Smooth muscle cell of bladder (primary cell): ENCODE measurements at places on chromosomes 1 and 21. TPM values are rescaled to one million over a fixed set of nuclear protein-coding genes. Genes with fewer than 3 reads are reported as not detected.

OR2T11 gene
- total RNA-seq: not detected in 2 replicates

IKBKE gene
- 11.5 and 12.2 TPM in 2 replicates for total RNA-seq

LCE3D gene
- not detected in 2 replicates for total RNA-seq

MAN1A2 gene
- total RNA-seq: 53.2 and 55.2 TPM in 2 replicates

AADACL3 gene
- total RNA-seq: not detected in 2 replicates

KRTAP21-1 gene
- not detected in 2 replicates for total RNA-seq

CYP4B1 gene
- not detected in 2 replicates for total RNA-seq

SNIP1 gene
- 10.0 and 14.1 TPM in 2 replicates for total RNA-seq

B3GALT5 gene
- total RNA-seq: under 0.01 TPM in 1 of 2 replicates, not detected in the other

TRAF5 gene
- total RNA-seq: 9.2 and 16.9 TPM in 2 replicates

ADGRL4 gene
- total RNA-seq: 4.3 and 9.5 TPM in 2 replicates

NUP210L gene
- under 0.01 and 0.18 TPM in 2 replicates for total RNA-seq

KRTAP13-2 gene
- total RNA-seq: not detected in 2 replicates

PM20D1 gene
- not detected in 2 replicates for total RNA-seq

SPATA21 gene
- total RNA-seq: not detected in 2 replicates

CD160 gene
- not detected in 2 replicates for total RNA-seq

HEYL gene
- total RNA-seq: 0.09 TPM in 1 of 2 replicates, not detected in the other

LSM10 gene
- total RNA-seq: 6.5 and 10.4 TPM in 2 replicates

KIF21B gene
- total RNA-seq: under 0.01 and 0.09 TPM in 2 replicates

NIBAN1 gene
- total RNA-seq: 52.6 and 68.2 TPM in 2 replicates

TNNI3K gene
- total RNA-seq: 1.1 and 1.6 TPM in 2 replicates

C1orf226 gene
- under 0.01 TPM in 2 replicates for total RNA-seq

PTGS2 gene
- total RNA-seq: 30.7 and 53.3 TPM in 2 replicates

ZNF683 gene
- total RNA-seq: not detected in 2 replicates

TDRD5 gene
- not detected in 2 replicates for total RNA-seq

HCRTR1 gene
- total RNA-seq: not detected in 2 replicates

SELENBP1 gene
- 43.2 and 75.7 TPM in 2 replicates for total RNA-seq

SFT2D2 gene
- 23.5 and 31.1 TPM in 2 replicates for total RNA-seq

SYF2 gene
- total RNA-seq: 43.4 and 46.1 TPM in 2 replicates

AMY2A gene
- not detected in 2 replicates for total RNA-seq

LPGAT1 gene
- 32.9 and 36.7 TPM in 2 replicates for total RNA-seq

AGT gene
- total RNA-seq: 0.28 and 2.7 TPM in 2 replicates

TACSTD2 gene
- total RNA-seq: 0.09 and 0.14 TPM in 2 replicates

LMO4 gene
- total RNA-seq: 51.6 and 65.4 TPM in 2 replicates

LRRC71 gene
- not detected in 2 replicates for total RNA-seq

MAP3K21 gene
- total RNA-seq: 0.46 and 0.57 TPM in 2 replicates

LCK gene
- total RNA-seq: not detected in 2 replicates

OR6K3 gene
- total RNA-seq: not detected in 2 replicates

HPCA gene
- under 0.01 and 0.18 TPM in 2 replicates for total RNA-seq

GBP3 gene
- total RNA-seq: 23.7 and 31.0 TPM in 2 replicates

FCMR gene
- 0.09 and 0.57 TPM in 2 replicates for total RNA-seq

KDF1 gene
- not detected in 2 replicates for total RNA-seq

C1QB gene
- total RNA-seq: not detected in 2 replicates

JTB gene
- 130 and 163 TPM in 2 replicates for total RNA-seq

C1orf56 gene
- 0.85 and 2.2 TPM in 2 replicates for total RNA-seq

BSND gene
- not detected in 2 replicates for total RNA-seq

SMIM11 gene
- total RNA-seq: 8.1 and 19.4 TPM in 2 replicates

OR2L2 gene
- under 0.01 TPM in 1 of 2 replicates, not detected in the other for total RNA-seq

RNF220 gene
- 42.1 and 58.4 TPM in 2 replicates for total RNA-seq

MIB2 gene
- total RNA-seq: 67.7 and 103 TPM in 2 replicates

NHLH1 gene
- total RNA-seq: under 0.01 TPM in 1 of 2 replicates, not detected in the other

TNFRSF18 gene
- total RNA-seq: 0.55 TPM in 1 of 2 replicates, not detected in the other

DAB1 gene
- total RNA-seq: under 0.01 and 0.46 TPM in 2 replicates

ELAVL4 gene
- under 0.01 TPM in 2 replicates for total RNA-seq

SEMA6C gene
- 0.43 and 1.0 TPM in 2 replicates for total RNA-seq

NEGR1 gene
- 14.2 and 22.2 TPM in 2 replicates for total RNA-seq

TNFRSF25 gene
- total RNA-seq: 2.0 and 2.4 TPM in 2 replicates

CYP4A11 gene
- not detected in 2 replicates for total RNA-seq

HPCAL4 gene
- not detected in 2 replicates for total RNA-seq
